ENCODE measurements at places on chromosomes 6 and 20. TPM values are rescaled to one million over a fixed set of nuclear protein-coding genes. Genes with fewer than 3 reads are reported as not detected.

DNA sequence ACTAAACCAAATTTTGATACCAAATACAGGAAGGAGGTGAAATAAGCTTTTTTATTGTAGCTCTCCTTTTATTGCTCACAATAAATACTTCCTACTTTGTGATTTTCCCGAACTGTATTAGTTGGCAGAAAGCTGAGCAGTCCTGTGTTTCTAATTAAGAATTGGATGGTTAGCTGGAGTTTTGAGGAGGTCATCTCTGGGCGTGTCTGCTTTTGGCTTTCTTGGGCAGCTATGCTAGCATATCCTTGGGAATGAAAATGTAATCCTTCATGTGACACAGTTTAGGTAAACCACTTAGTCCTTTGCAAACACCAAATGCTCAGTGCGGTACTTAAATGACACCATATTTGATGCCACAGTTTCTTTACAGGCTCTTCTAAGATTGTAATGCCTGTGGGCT, 67.5 kb downstream of the MTHFD1L start:
- no peaks in the 10 kb centered on the region for H3K4me1 ChIP-seq
- DNase-seq = no peak
- no peak overlapping the region for H3K27ac ChIP-seq
- H3K27me3 ChIP-seq = no peaks in the 10 kb centered on the region
- no peaks in the 10 kb centered on the region for H3K36me3 ChIP-seq

DNA sequence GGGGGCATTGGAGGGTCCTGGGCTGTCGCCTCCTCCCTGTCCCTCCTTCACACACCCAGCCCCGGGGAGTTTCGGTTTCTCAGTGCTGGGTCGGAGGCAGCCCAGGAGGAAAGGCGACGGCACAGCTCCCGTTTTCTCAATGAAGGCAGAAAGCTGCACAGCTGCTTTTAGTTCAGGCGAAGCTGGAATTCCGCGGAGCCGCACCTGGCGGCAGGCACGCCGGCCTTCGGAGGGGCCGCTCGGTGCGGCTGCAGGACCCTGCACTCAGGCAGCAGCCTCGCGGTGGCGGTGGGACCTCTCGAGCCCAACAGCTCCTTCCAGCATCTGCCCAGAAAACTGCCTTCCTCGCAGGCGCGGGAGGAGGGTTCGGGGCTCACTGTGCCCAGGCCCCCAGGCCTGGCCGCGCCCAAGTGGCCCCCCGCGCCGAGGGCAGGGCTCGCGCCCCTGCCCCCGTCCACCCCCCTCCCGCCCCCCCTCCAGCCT, 4.6 kb downstream of the FOXQ1 start:
- peaks cover 7% of the 10 kb centered on the region for H3K27me3 ChIP-seq
- H3K4me3 ChIP-seq = no peak overlapping the region
- H3K36me3 ChIP-seq = no peaks in the 10 kb centered on the region
- no peak for DNase-seq
- H3K4me1 ChIP-seq = no peaks in the 10 kb centered on the region

- no peak overlapping the region for H3K27ac ChIP-seq
- no peak overlapping the region for H3K4me3 ChIP-seq
- peaks cover 27% of the 10 kb centered on the region for H3K4me1 ChIP-seq
- no peaks in the 10 kb centered on the region for H3K27me3 ChIP-seq
- DNase-seq = peak; percentile 81
Measured at GRCh38 chr6:108592371-108593337, 31.9 kb downstream of the FOXO3 start.

The CASS4 gene
- 3.7 TPM for total RNA-seq

GRCh38 chr20:34570859-34571306, 12.4 kb downstream of the MAP1LC3A start:
- H3K4me3 ChIP-seq = no peak overlapping the region
- peaks cover 7% of the 10 kb centered on the region for H3K36me3 ChIP-seq
- H3K4me1 ChIP-seq = no peaks in the 10 kb centered on the region

The SIRPD gene
- total RNA-seq = not detected

- H3K36me3 ChIP-seq = no peaks in the 10 kb centered on the region
- DNase-seq = no peak
- H3K4me3 ChIP-seq = no peak overlapping the region
- H3K27ac ChIP-seq = no peak overlapping the region
Measured at GRCh38 chr6:105786890-105787655, 299.1 kb upstream of the PRDM1 start.

GRCh38 chr6:112041535-112041934, 12.4 kb upstream of the CCN6 start:
- peaks cover 23% of the 10 kb centered on the region for H3K4me1 ChIP-seq
- no peak for DNase-seq
- no peaks in the 10 kb centered on the region for H3K36me3 ChIP-seq
- no peaks in the 10 kb centered on the region for H3K27me3 ChIP-seq
- H3K4me3 ChIP-seq = no peak overlapping the region
- H3K27ac ChIP-seq = no peak overlapping the region

- no peak overlapping the region for H3K4me3 ChIP-seq
- no peaks in the 10 kb centered on the region for H3K4me1 ChIP-seq
- H3K27ac ChIP-seq = no peak overlapping the region
Measured at GRCh38 chr6:140744659-140745320, 1370.3 kb upstream of the CITED2 start.

- H3K4me1 ChIP-seq = peaks cover 4% of the 10 kb centered on the region
- H3K36me3 ChIP-seq = no peaks in the 10 kb centered on the region
- DNase-seq = no peak
Measured at GRCh38 chr20:58073945-58074856, 154.3 kb downstream of the ANKRD60 start.

- H3K27ac ChIP-seq = no peak overlapping the region
- H3K27me3 ChIP-seq = no peaks in the 10 kb centered on the region
- H3K36me3 ChIP-seq = no peaks in the 10 kb centered on the region
- H3K4me3 ChIP-seq = no peak overlapping the region
- H3K4me1 ChIP-seq = no peaks in the 10 kb centered on the region
Measured at GRCh38 chr6:112058243-112059032, 4.5 kb downstream of the CCN6 start.

The CALHM4 gene
- total RNA-seq = not detected

DNA sequence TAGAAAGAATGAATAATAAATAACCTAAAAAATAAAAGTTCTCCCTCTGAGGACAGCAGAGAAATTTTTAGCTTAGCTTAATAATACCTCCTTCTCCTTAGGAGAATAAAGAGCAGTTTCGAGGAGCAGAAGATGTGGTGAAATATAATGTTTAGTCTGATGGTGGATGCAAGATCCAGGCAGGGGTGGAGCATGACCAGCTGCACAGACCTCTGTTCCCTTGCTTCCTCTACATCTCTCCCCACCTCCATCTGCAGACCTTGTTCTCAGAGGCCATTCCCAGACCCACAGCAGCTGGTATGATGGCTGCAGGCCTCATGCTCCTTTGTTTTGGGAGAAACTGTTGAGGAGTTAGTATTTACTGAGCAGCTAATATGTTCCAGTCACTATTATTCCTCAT, 1.5 kb downstream of the BTN3A2 start:
- peak overlapping the region; percentile 95 for H3K27ac ChIP-seq
- peak overlapping the region; percentile 89 for H3K4me3 ChIP-seq
- H3K36me3 ChIP-seq = peaks cover 13% of the 10 kb centered on the region
- DNase-seq = no peak
- peaks cover 54% of the 10 kb centered on the region for H3K4me1 ChIP-seq

DNA sequence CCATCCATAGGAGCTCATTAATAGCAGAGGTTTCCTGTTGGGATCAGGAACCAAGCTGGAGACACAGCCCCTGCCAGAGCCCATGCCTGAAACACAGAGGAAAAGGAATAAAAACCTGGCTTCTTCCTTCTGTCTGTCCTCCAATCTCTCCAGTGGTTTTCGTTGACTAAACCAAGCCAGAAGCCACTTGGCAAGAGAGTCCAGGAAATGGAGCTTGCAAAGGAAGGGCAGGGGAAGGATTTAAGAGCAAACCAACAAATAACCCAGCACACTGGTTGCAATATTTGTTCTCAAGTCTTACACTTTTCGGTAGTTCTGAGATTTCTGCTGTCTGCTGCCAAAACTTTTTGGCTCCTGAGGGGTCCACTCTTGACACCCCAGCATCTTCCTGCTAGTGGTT, 137.0 kb upstream of the BMP2 start:
- H3K4me3 ChIP-seq = no peak overlapping the region
- H3K4me1 ChIP-seq = no peaks in the 10 kb centered on the region
- H3K36me3 ChIP-seq = no peaks in the 10 kb centered on the region
- no peak overlapping the region for H3K27ac ChIP-seq

The APOBEC2 gene
- not detected for total RNA-seq

The LY6G5B gene
- 19.1 TPM for total RNA-seq

- peak overlapping the region; percentile 82 for H3K4me3 ChIP-seq
- H3K36me3 ChIP-seq = no peaks in the 10 kb centered on the region
- no peak for DNase-seq
- no peaks in the 10 kb centered on the region for H3K27me3 ChIP-seq
- H3K4me1 ChIP-seq = peaks cover 5% of the 10 kb centered on the region
Measured at GRCh38 chr6:87702589-87702945, 534 bp upstream of the AKIRIN2 start.

- no peaks in the 10 kb centered on the region for H3K36me3 ChIP-seq
- DNase-seq = no peak
- H3K4me1 ChIP-seq = no peaks in the 10 kb centered on the region
- no peak overlapping the region for H3K4me3 ChIP-seq
- no peak overlapping the region for H3K27ac ChIP-seq
- H3K27me3 ChIP-seq = no peaks in the 10 kb centered on the region
Measured at GRCh38 chr6:12576389-12576788, 140.2 kb upstream of the PHACTR1 start.

The MDC1 gene
- 71.1 TPM for total RNA-seq

The IRF4 gene
- 703 TPM for total RNA-seq

- H3K4me1 ChIP-seq = no peaks in the 10 kb centered on the region
- no peak overlapping the region for H3K27ac ChIP-seq
- no peaks in the 10 kb centered on the region for H3K36me3 ChIP-seq
- no peak for DNase-seq
- no peak overlapping the region for H3K4me3 ChIP-seq
Measured at GRCh38 chr20:59069026-59069425, 26.4 kb upstream of the PRELID3B start.

- no peaks in the 10 kb centered on the region for H3K36me3 ChIP-seq
- H3K4me1 ChIP-seq = peaks cover 33% of the 10 kb centered on the region
- H3K27ac ChIP-seq = no peak overlapping the region
- no peaks in the 10 kb centered on the region for H3K27me3 ChIP-seq
- H3K4me3 ChIP-seq = peak overlapping the region; percentile 22
- DNase-seq = no peak
Measured at GRCh38 chr6:108581237-108581931, 20.7 kb downstream of the FOXO3 start.
